ENCODE measurements at places on chromosomes 6 and 20.

DNA sequence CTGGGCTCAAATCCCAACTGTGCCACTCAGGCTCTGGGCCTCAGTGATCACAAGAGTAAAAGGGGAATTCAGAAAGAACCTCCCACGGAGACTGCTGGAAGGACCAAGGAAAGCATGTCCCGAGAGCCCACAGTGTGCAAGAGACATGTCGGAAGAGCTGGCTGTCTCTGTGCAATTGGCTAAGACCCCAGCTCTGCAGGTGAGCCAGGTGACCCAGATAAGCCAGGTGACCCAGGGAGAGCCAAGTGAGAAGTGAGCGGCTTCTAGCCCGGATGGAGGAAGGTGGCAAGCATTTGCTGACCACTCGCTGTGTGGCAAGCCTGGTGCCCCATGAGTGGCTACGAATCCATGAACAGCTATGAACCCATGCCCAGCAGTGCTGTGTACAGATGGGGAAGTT, 59.1 kb downstream of the RIPOR3 start:
- no peak for DNase-seq

GRCh38 chr6:26251354-26252076, 113.5 kb upstream of the BTN3A2 start:
- no peak for DNase-seq

GRCh38 chr6:136886091-136886490, 36.0 kb upstream of the SLC35D3 start:
- no peak for DNase-seq

- no peak for DNase-seq
These were observed 39.0 kb downstream of the MYT1 start for GRCh38 chr20:64203037-64203777.

DNA sequence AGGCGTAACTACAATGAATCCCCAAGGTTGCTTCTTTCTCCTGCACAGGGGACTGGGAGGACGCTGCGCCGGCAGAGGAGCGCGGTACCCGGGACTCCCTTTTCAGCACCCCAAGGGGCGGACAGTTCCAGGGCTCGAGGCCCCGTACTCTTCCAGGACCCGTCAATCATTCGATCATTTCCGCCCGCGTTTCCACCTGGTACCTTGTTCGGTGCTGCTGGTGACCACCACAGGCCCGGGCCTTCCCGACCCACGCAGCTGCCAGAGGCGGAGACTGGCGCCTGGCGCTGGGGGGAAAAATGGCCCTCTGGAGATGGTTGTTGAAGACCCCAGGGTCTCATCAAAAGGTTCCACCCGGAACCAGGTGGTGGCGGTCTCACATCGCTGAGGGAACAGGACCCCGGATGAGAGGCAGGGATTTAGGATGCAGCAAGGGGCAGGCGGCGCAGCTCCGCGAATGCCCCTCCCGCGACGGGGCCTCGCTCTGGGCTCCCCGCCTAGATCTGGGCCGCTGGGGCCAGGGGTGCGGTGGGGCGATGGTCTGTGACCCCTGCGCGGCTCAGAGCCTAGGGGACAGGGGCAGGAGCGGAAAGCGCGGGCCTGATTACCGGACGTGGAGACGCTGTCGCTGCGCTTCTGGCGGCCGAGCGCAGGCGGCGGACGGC, 744 bp downstream of the VSX1 start:
- DNase-seq = no peak

DNA sequence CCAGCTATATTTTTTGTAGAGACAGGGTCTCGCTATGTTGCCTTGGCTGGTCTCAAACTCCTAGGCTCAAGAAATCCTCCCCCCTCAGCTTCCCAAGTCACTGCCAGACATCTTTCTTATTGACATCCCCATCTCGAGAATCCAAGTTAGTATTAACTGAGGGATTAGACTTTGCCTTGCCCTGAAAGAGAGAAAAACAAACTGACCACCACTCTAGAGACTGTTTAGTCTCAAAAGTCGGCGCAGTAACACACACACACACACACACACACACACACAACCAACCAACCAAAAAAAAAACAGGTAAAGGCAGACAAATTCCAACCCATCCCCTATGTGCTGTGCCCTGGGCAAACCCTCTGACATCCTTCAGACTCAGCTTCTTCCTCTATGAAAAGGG, 27.2 kb upstream of the PNPLA1 start:
- DNase-seq = no peak

- no peak for DNase-seq
These were observed 13.6 kb upstream of the MYMX start for GRCh38 chr6:44202972-44203750.

- no peak for DNase-seq
These were observed 216.8 kb upstream of the CITED2 start for GRCh38 chr6:139591075-139591865.

DNA sequence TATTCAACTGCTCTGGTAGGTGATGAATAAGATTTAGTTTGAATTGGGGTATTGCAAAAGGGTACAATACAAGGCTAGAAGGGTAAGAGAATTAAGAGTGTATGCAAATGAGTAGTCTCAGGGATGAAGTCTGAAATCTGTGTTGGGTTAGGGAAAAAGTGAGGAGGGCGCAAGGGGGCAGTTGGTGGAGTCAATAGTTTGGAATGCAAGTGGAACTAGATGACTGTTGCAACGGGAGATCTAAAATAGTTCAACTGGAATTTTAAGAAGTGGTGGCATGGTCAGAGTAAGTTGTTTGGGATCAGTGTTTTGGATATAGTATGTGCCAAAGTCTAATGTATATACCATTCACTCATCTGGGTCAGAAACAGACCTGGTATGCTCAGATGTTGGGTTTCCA, 329.6 kb downstream of the GJA1 start:
- DNase-seq = no peak

GRCh38 chr6:74626288-74626687, 579.6 kb downstream of the COL12A1 start:
- no peak for DNase-seq

GRCh38 chr20:17473659-17474058, 57.5 kb downstream of the BFSP1 start:
- no peak for DNase-seq

DNA sequence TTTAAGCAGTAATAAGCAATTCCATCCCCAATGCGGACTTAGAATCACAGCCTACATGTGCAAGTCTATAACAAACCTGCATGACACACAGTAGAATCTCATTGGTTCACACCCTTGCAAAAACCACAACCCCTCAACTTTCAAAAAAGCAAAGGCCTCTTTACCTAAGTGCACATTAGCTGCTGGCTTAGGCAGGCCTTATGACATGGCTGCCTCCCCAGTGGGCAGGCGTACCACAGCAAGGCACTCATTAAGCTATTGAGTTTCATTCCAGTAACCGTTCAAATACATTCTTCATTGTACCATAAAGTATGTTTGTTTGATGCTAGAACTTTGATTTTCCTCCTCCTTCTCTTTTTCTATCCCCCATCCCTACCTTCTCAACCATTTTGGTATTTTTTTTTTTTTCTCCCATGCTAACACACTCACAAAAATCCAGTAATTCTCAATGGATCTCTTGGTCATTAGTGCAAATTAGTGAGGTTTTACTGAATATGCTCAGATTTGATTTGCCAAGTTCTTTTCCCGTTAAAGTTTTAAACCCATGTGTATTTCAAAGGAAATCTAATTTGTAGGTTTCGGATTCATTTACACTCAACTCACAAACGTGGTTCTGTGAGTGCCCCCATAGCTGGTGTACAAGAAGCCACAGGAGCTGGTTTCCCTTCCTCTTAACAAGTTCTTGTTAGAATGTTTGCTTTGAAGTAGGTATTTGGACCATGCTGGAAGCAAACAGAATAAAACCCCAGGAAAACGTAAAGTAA, 460.4 kb upstream of the RUNX2 start:
- no peak for DNase-seq

DNA sequence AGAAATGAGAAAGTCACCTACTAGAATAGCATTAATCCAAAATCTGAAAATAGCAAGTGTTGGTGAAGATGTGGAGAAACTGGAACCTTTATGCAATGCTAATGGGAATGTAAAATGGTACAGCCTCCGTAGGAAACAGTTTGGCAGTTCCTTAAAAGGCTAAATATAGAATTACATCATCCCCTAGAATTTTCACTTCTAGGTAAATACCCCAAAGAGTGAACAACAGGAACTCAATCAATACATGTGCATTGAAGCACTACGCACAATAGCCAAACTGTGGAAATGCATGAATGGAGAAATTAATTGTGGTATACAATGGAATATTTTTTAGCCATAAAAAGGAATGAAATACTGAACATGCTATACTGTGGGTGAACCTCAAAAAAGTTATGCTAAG, 982.0 kb upstream of the FLRT3 start:
- DNase-seq = no peak

GRCh38 chr6:28824793-28825731, 98.7 kb downstream of the TRIM27 start:
- no peak for DNase-seq

GRCh38 chr6:84731401-84731800, 33.0 kb downstream of the TBX18 start:
- no peak for DNase-seq

DNA sequence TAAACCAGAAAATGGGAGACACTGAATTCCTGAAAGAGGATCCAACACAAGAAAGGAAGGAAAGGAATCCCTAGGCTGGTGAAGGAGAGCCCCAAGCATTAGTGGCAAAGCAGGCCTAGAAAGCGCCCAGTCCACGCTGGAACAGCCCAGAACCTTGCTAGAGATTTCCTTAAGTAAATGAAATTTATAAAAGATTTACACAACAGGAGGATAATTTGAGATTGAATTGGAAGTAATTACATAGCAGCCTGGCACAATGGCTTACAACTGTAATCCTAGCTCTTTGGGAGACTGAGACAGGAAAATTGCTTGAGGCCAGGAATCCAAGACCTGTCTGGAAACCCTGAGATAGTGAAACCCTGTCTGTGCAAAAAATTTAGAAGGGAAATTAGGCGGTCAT, 26.8 kb upstream of the C20orf144 start:
- no peak for DNase-seq

DNA sequence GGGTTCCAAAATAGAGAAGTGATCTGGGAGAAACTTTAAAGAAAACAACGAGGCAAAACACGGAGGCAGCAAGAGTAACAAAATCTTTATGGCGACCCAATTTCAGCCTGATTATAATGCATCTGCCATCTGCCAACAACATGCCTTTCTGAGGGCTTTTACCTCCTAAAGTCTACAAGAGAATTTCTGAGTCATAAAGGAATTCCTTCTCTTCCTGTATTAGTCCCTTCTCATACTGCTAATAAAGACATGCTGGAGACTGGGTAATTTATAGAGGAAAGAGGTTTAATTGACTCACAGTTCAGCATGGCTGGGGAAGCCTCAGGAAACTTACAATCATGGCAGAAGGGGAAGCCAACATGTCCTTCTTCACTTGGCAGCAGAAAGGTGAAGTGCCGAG, 226.6 kb downstream of the HACE1 start:
- DNase-seq = no peak

DNA sequence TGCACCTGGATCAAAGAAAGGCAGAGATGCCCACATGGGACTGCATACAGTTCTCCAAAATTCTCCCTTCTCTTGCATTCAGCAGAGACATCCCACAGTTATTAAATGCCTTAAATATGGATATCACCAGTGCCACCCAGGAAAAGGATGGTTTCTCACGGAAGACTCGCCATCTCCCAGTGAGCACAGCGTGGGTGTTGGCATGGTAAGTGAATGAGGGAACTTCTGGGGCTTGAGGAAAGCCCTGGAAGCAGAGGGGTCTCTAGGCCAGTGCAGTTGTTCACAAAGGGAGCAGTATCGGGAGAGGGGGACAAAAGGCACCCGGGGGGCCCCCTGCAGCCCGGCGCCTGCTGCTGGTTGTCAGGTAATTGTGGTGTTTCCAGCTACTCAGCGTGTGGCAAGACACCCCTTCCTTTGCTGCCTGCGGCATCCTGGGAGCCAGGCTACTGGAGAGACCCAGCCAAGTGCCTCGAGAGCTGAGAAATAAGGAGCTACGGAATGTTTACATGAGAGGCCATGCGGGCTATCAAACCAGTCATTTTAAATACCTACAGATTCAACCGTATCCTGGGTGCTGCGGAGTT, 125.4 kb downstream of the PXDC1 start:
- no peak for DNase-seq

GRCh38 chr6:129981598-129981997, 36.8 kb upstream of the L3MBTL3 start:
- DNase-seq = no peak

DNA sequence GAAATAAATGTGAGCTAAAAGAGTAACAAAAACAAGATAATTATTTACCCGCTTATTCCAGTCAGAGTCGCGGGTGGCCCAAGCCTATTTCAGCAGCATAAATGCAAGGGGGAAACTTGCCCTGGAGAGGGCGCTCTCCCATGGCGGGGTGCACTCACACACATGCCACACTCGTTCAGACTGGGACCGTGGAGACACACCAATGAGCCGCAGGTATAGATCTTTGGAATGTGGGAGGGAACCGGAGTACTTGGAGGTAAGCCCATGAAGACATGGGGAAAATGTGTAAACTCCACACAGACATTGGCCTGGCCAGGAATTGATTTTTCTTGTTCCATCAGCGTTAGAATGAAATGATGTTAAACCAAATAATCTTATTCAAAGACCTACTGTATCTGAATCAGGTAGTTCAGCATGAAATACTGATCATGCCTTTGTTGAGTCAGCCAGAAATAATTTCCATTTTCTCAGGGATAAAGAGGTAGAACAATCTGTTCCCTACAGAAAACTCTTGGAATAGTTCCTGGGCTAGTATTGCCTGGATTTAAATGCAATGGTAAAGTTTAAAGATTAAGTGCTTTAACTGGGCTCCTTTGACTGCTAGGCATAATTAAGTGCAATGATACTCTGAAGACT, 191.5 kb downstream of the MCHR2 start:
- DNase-seq = no peak

DNA sequence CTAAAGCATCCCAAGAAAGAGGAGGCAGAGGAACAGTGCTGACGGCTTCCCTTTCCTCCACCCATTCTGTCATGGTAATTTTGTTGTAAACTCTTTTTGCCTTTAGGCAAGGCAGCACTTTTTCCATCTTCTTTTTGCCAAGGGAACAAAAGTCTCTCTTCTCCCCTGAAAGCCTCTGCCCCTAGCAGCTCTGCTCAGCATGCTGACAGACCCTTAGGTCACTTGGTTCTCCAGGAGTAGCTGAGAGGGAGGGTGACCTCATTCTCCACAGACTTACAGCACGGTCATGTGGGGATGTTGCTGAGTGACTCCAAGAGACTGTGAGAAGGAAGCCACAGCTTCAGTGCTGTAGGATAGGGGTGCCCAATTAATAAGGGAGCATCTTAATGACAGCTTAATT, 81.1 kb upstream of the RALGAPA2 start:
- DNase-seq = no peak

Data from activated CD8-positive, alpha-beta memory T cell treated with anti-CD3 and anti-CD28 coated beads for 4 hours (primary cell).